ENCODE measurements at places on chromosomes 16 and 17.
A peak's percentile ranks its signal among the peaks of the same experiment; 100 is the strongest.

- DNase-seq, result no peak
These were observed 31.9 kb upstream of the PHAF1 start for GRCh38 chr16:67077871-67078270.

DNA sequence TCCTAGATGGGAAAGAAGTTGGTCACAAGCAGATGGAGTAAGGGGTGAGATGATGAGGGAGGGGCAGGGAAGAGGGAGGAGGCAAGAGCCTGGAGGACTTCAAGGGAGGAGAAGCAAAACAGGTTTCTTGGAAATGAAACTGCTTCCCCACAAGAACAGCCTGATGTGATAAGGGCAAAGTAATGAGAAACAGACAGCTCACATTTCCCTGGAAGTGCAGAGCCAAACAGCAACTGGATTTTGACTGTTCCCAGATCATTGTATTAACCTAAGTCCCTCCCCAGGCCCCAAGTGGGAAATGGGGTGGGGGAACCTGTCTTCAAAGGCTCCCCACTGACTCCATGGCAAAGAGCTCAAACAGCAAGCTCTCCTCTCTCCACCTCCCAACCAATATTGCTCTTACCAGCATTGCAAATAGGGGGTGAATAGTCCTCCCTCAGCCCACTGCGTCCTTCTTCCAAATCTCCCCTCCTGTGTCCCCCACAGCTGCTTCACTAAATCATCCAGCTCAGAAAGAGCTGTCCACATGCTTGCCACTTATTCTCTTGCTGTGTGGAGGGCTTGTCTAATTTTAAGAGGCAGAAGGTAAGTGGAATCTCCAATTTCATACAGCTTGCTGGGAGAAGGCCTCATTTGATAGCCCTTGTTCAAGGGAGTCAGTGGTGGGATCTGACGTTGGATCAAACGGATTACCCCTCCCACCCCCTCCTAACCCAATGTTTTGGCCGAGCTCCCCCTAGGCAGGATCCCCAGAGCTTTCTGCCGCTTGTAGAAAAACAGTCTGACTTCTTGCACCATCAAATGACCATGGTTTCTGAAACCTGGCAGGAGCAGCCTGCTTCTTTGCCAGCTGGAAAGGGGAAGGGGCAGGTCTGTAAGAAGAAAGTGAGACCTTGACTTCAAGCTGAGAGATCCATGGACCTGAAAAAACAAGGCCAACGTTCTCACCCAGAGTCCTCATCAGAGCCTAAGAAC, 56.3 kb upstream of the SMIM36 start:
- no peak for DNase-seq

DNA sequence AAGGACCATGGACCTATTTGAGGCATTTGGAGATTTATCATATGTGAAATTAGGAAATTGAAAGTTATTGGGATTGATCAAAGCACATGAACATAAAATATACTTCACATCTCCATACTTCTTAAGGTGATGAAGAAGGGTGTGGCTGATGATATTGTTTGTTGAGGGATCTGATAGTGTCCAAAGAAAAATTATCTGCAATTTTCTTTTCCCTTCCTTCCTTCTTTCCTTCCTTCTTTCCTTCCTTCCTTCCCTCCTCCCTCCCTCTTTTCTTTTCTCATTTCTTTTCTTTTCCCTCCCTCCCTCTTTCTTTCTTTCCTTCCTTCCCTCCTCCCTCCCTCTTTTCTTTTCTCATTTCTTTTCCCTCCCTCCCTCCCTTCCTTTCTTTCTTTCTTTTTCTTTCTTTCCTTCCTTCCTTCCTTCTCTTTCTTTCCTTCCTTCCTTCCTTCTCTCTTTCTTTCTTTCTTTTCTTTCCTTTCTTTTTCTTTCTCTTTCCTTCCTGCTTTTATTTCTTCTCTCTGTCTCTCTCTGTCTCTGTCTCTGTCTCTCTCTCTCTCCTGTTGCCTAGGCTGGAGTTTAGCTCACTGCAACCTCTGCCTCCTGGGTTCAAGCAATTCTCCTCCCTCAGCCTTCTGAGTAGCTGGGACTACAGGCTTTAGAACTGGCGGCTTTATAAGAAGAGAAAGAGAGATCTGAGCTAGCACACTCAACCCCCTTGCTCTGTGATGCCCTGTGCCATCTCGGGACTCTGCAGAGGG, 20.9 kb upstream of the ITPRIPL2 start:
- DNase-seq, result no peak

- no peak for DNase-seq
These were observed 34.7 kb upstream of the KLHDC4 start for GRCh38 chr16:87800497-87800896.

GRCh38 chr17:20922128-20922670, 120.6 kb downstream of the USP22 start:
- DNase-seq, result no peak

DNA sequence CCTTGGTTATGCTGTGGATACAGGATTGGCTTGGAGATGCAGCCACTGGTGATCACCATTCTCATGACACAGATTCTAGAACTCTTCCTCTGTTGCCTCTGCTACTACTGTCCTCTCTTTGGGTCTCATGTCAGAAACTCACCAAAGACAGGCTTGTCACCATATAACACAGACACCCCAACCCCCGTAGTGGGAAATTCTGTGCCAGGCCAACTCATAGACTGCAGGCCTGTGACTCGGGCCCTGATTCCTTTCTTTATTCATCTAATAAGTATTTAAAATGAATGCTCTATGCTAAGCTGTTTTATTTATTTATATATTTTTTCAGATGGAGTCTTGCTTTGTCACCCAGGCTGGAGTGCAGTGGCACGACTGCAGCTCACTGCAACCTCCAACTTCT, 9.5 kb downstream of the CYB5D2 start:
- DNase-seq, result peak; percentile 56

GRCh38 chr17:44655983-44656710, at the start of gene MEIOC:
MEIOC (plus strand) TSS chr17:44656468; CDS start chr17:44656614, 146 bp downstream.
- no peak for DNase-seq

DNA sequence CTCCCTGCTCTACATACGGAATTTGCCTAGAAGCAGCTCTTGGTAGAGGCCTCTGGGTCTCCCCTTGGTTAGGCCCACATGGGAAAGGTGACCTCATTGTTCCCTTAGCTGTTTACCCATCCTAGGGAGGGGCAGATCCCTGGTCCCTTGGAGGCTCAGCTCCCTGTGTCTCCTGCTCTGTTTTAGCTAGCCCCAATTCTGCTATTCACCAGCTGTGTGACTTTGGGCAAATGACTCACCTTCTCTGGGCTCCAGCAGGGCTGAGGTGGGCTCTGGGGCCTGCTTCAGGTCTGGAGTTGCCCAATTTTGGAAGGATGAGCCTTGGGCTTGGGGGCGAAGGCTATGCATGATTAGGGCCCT, 3.9 kb downstream of the ABCC3 start:
- peak; percentile 39 for DNase-seq

DNA sequence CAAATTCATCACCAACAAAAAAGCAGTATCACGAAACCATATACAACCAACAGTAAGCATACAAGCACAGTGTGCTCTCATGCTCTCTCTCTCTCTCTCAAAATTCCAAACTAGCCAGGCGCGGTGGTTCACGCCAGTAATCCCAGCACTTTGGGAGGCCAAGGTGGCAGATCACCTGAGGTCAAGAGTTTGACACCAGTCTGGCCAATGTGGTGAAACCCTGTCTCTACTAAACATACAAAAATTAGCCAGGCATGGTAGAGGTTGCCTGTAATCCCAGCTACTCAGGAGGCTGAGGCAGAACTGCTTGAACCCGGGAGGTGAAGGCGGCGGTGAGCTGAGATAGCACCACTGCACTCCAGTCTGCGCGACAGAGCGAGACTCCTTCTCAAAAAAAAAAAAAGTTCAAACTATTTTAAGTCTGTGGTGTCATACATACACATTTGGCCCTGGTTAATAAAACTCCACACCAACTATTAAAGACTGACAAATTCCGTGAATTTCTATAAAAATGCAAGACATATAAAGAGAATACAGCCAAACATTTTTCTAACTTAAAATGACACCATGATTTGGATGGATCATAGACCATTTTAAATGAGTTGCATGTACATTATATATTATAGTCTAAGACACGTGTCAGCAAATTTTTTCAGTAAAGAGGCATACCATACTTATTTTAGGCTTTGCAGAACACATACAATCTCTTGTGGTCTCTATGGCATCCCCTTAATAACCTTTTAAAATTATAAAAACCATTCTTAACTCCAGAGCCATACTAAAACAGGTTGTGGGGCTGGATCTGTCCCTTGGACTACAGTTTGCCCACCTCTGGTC, 30.9 kb downstream of the GLG1 start:
- DNase-seq, result no peak

- no peak for DNase-seq
These were observed 149.8 kb downstream of the CDH13 start for GRCh38 chr16:82776470-82777146.

DNA sequence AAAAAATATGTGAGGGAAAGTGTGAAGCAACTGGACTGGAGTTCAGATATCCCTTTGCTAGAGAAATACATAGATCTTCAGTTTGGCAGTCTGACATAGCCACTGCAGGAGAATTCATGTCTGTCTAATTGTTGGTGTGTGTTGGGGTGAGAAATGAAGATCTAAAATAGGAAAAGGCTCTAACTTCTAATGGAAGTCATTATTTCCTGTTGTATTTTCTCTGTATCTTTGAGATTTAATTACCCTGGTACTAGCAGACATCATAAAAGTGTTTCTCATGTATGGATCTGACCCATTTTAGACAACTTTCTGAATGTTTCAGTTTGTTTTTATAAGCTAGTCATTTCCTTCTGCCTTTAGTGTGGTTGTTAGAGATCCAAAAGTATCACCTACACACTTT, 128.3 kb downstream of the NLK start:
- DNase-seq, result no peak

GRCh38 chr16:19113577-19114358, at the start of gene ITPRIPL2:
ITPRIPL2 (plus strand) TSS chr16:19113964; CDS start chr16:19114462, 498 bp downstream.
- peak; percentile 86 for DNase-seq

DNA sequence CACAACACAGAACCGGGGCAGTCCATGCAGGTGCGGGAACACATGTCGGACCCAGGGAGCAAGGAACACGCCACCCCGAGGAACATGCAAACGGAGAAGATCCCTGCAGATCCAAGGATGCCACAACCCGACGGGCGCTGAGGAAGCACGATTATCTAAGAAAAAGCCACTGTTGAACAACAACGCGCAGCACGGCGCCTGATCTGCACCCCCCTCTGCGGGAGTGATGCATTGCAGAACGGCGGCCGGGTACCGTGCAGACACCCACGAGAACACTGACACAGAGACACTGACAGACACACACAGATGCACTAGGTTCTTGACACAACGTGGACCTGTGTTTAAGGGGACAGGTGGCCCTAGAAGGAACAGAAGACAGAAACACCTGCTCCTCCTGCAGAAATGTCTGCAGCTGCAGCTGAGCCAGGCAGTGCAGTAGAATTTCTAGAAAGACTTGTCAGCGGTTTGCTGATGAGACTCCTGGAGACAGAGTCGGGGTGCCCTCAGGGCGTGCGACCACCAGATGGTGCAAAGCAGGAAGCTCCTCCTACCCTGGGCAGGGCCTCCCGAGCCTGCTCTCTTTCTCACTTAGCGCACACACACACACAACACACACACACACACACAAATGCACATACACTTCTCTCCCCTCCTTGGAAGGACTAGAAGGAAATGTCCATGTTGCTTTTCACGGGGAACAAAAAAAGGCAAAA, 7.5 kb downstream of the NPTX1 start:
- DNase-seq, result no peak

GRCh38 chr16:78866521-78866920, 734.0 kb downstream of the MAF start:
- no peak for DNase-seq

- DNase-seq, result peak; percentile 48
These were observed 36.1 kb downstream of the NOG start for GRCh38 chr17:56629531-56630075.
